Type B pancreatic cell (in vitro differentiated cells): ENCODE measurements at places on chromosomes 16 and 17. TPM values are rescaled to one million over a fixed set of nuclear protein-coding genes. Genes with fewer than 3 reads are reported as not detected.

DNA sequence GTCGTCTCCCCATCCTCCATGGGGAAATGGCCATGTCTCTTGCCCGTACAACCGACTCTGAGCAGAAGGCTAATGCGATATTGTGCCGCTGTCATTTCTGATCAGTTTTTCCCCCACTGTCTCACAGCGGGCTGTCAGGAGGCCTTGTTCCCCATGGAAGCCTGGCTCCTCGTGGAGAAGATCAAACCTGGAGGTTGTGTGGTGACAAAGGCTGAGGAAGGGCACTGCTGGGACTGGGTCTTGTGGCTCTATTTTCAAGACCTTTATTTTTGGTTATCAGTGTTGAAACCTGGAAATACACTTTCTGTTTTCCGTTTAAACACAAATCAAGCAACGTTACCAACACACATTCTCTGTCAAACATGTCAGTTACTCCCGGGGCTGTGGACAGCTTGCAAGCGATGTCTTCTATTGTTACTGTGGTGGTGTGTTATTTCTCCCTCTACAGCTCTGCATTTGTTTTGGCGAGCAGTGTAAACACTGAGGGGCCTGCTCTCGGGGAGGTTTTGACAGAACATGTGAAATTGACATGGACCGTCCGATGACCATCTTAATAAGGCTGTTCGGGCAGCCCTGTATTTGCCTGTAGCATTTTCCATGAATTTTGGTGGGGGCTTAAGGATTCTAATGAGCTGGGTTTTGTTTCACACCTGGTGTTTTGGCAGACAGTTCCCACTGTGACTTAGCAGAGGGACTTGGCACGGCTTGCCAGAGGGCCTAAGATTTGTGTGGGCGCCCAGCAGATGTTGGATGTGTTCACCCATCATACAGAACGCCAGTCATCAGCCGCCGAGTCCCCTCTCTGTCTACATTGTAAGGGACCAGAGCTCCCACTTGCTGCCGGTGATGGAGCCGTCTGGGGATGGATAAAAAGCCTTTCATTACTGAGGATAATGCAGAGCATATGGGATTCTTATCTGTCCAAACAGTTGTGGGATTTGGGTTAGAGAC, 12.5 kb downstream of the RBFOX1 start:
- no peaks in the 10 kb centered on the region for H3K4me1 ChIP-seq
- DNase-seq = no peak
- H3K36me3 ChIP-seq = no peaks in the 10 kb centered on the region
- H3K27ac ChIP-seq = no peak overlapping the region

GRCh38 chr16:56266641-56267607, 75.6 kb downstream of the GNAO1 start:
- no peak overlapping the region for H3K4me3 ChIP-seq
- H3K36me3 ChIP-seq = no peaks in the 10 kb centered on the region
- no peak for DNase-seq
- H3K27ac ChIP-seq = no peak overlapping the region
- H3K4me1 ChIP-seq = peaks cover 27% of the 10 kb centered on the region

DNA sequence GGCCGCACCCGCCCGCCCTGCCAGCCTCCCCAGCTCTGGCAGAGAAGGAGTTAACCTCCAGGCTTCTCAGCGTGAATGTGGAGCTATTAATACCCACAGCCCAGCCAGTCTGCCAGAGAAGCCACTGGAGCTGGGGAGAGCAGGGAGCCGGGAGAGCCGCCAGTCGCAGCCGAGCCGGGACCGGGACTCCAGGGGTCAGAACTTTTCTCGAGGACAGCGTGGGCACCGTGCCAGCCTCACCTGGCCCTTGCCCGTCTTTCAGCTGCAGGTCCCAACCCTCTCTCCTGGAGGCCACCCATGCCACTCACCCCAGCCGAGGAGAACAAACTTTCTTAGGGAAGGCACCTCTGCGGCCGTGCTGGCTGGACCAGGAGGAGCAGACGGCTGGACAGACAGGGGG, 33.8 kb upstream of the SBK1 start:
- peaks cover 4% of the 10 kb centered on the region for H3K4me1 ChIP-seq
- H3K27me3 ChIP-seq = peaks cover 24% of the 10 kb centered on the region
- H3K36me3 ChIP-seq = no peaks in the 10 kb centered on the region
- H3K27ac ChIP-seq = no peak overlapping the region
- no peak overlapping the region for H3K4me3 ChIP-seq

- no peak overlapping the region for H3K4me3 ChIP-seq
- H3K27ac ChIP-seq = no peak overlapping the region
- peaks cover 5% of the 10 kb centered on the region for H3K4me1 ChIP-seq
- H3K27me3 ChIP-seq = peaks cover 48% of the 10 kb centered on the region
- H3K36me3 ChIP-seq = no peaks in the 10 kb centered on the region
- peak; percentile 61 for DNase-seq
Observed at GRCh38 chr16:49463529-49463928, 89.9 kb downstream of the C16orf78 start.

DNA sequence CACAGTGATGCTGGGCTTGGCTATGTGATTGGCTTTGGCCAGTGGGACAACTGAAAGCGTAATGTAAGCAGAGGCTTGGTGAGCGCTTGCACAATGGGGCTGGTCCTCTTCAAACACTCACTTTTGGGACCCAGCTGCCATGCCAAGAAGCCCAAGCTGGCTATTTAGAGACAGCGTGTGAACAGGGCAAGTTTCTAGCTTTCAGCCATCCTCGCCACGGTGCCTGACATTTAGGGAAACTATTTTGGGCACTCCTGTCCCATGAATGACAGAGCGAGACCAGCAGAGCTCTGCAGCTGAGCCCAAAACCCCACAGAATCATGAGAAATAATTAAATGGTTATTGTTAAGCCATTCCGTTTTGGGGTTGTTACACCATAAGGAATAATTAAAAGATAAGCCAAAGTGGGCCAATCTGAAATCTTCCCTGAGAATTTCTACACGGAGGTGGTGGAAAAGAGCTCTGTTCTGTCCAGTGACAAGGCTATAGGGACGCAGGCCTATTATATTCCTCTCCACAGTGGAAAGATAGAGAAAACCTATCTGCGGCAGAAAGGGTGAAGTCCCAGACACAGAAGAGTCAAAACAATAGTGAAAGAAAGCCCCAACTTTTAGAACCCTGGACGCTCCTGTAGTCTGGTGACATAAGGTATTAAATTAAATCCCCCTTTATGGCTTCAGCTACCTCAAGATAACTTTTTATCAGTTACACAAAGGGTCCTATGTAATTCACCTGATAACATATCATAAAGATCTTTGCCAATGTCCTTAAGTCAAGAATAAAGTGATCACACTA, 10.8 kb upstream of the RPRML start:
- H3K4me3 ChIP-seq = no peak overlapping the region
- no peak for DNase-seq
- H3K36me3 ChIP-seq = no peaks in the 10 kb centered on the region
- no peak overlapping the region for H3K27ac ChIP-seq
- H3K27me3 ChIP-seq = peaks cover 38% of the 10 kb centered on the region

DNA sequence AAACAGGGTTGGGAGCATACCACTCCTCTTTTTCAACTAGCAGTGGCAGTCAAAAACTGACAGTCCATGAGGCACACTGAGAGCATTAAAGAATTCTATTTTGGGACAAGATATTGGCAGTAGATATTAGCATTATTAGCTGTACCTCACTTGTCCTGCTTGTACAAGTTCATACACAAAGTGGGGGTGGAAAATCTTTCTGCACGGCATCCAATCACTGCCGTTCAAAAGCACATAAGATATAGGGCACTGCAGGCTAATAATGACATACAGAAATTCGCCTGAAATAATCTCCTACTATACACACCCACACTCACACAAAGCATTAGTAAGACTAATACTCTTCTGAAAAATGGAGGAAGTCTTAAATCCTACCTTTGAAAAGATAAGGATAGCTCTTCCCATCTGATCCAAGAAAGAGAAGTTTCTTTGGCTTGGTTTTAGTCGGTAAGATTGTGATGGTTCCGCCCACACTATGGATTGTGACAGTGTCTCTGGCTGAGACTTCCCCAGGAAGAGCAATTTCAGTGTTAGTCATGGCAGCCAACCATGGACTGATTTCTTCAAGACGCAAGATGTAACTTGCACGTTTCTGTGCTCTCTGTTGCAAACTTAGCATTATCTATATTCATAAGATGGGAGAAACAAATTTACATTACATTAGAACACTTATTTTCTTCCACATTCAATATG, 40.6 kb upstream of the ARL6IP1 start:
- no peaks in the 10 kb centered on the region for H3K27me3 ChIP-seq
- peaks cover 36% of the 10 kb centered on the region for H3K36me3 ChIP-seq
- no peak overlapping the region for H3K4me3 ChIP-seq
- no peak overlapping the region for H3K27ac ChIP-seq
- H3K4me1 ChIP-seq = no peaks in the 10 kb centered on the region

KRT28 gene
- total RNA-seq = 0.21 TPM in 1 of 2 replicates, not detected in the other

MMD gene
- total RNA-seq = 14.0 and 36.9 TPM in 2 replicates

FBXW10 gene
- total RNA-seq = 0.19 and 0.22 TPM in 2 replicates

HERPUD1 gene
- 98.8 and 155 TPM in 2 replicates for total RNA-seq
